Sciatic nerve (tissue), 2 donors: ENCODE measurements at places on chromosomes 11 and 22. TPM values are rescaled to one million over a fixed set of nuclear protein-coding genes. Genes with fewer than 3 reads are reported as not detected.

- DNase-seq = no peak
Measured at GRCh38 chr22:50569896-50570535, 7.3 kb upstream of the SYCE3 start.

- no peak for DNase-seq
Measured at GRCh38 chr11:47332303-47332711, 20.2 kb downstream of the MYBPC3 start.

DNA sequence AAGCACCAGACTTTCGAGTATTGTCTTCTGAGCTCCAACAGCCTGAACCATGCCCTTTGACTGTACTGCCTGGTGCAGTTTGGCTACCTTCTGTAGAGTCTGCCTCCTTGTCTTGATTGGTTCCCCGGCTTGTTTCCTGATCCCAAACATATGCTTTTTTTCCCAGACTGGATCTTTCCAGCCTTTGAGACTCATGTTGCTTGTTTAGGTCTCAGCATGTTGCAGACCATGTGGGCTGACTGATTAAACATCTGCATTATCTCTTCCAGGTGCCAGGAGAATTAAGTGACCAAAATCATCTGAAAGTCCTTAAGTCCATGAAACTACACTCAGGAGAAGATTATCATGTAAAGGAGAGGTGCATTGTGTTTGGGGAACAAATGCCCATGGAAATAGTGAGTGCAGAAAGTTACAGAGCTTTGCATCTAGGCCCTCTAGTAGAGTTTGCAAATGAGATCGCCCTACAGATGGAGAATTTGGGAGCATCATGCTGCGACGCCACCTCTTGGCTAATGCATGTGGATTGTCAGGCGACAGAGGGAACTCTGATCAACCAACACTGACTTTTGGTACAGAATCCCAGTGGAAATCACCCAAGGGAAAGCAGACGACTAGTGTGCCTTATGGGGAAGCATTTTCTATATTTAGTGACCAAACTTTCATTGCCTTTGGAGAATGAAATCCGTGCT is 188.8 kb downstream of the BLID start:
- DNase-seq = no peak

GRCh38 chr11:87422566-87422965 is 384.8 kb downstream of the TMEM135 start:
- DNase-seq = no peak

- DNase-seq = no peak
Measured at GRCh38 chr11:86578727-86579405, 93.5 kb downstream of the ME3 start.

- DNase-seq = no peak
Measured at GRCh38 chr11:27348340-27348873, 14.6 kb downstream of the CCDC34 start.

GRCh38 chr11:32310214-32310601 is 125.1 kb downstream of the WT1 start:
- no peak for DNase-seq

DNA sequence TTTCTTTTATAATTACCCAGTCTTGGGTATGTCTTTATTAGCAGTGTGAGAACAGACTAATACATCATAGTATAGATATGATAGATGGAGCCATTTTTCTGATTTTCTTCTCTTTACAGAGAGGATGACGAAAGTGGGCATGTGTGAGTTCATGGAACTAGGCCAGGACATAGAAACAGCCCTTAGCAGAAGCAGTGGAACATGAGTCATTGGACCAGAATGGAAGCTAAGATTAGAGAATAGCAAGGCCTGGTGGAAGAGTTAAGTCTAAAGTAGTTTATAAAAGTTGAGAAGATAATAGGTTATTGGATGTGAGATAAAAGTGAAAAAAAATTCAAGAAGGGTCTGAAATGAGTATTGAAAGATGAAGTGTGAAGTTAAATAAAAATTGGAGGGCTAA is 97.0 kb upstream of the MPPED2 start:
- no peak for DNase-seq

GRCh38 chr11:29328961-29329441 is 687.8 kb downstream of the KCNA4 start:
- no peak for DNase-seq

GRCh38 chr11:86064220-86064803 is 4.6 kb downstream of the PICALM start:
- no peak for DNase-seq

Gene BANF1
- total RNA-seq = 127 TPM

Gene CDC45
- total RNA-seq = not detected

Gene CBLIF
- not detected for total RNA-seq

Gene KMT5B
- 59.0 TPM for total RNA-seq

Gene MOGAT2
- total RNA-seq = 0.18 TPM

Gene E2F8
- 0.13 TPM for total RNA-seq
